Vagina (tissue), 2 donors: ENCODE measurements at places on chromosomes 12 and 14.

GRCh38 chr12:130163461-130164215 is 1.4 kb downstream of the FZD10 start:
- DNase-seq, result no peak

GRCh38 chr12:48781750-48782456 is 7.0 kb downstream of the ADCY6 start:
- peak; percentile 72 for DNase-seq

- DNase-seq, result no peak
Measured at GRCh38 chr14:28690029-28690692, 76.4 kb upstream of the FOXG1 start.

DNA sequence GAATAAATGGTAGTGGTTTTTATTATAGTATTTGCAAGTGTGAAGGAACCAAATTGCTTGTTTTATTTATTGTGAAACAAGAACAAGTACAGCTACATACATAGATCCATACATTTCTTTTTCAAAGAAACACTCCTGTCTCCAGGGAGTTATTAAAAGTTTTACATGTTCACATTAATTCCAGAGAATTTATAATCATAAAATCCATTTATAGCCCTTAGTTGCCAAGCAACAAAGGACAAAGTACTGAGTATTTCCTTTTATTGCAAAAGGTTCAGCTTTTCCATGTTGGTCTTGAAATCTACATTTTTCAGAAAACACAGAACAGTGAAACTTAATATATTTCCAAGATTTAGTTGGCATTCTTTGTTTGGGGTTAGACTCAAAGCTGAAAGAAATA is 9.5 kb downstream of the MYRFL start:
- no peak for DNase-seq

- DNase-seq, result no peak
Measured at GRCh38 chr12:104315326-104316224, 12.0 kb downstream of the EID3 start.
